ENCODE measurements at places on chromosomes 4 and X. TPM values are rescaled to one million over a fixed set of nuclear protein-coding genes. Genes with fewer than 3 reads are reported as not detected.

- no peak for DNase-seq
Measured at GRCh38 chrX:132614297-132614696, 125.5 kb upstream of the MBNL3 start.

GRCh38 chr4:60134099-60134498 is 1066.0 kb upstream of the ADGRL3 start:
- DNase-seq: no peak

The PNMA3 gene
- total RNA-seq: 9.8 TPM

The IL1RAPL1 gene
- 2.7 TPM for total RNA-seq

The CT45A1 gene
- total RNA-seq: not detected

The APLN gene
- total RNA-seq: 1.2 TPM

The AMTN gene
- total RNA-seq: not detected

The PAK3 gene
- total RNA-seq: 11.9 TPM
